ENCODE measurements at places on chromosomes 12 and 14.
A peak's percentile ranks its signal among the peaks of the same experiment; 100 is the strongest.

- no peak for DNase-seq
Observed at GRCh38 chr12:19671695-19672094, 232.4 kb downstream of the AEBP2 start.

- peak; percentile 7 for DNase-seq
Observed at GRCh38 chr12:118061873-118062843, 1.2 kb upstream of the WSB2 start.

GRCh38 chr14:54342806-54343205 is 54.0 kb upstream of the CDKN3 start:
- no peak for DNase-seq

GRCh38 chr12:4829793-4830162 is 79.9 kb upstream of the KCNA1 start:
- DNase-seq = no peak

DNA sequence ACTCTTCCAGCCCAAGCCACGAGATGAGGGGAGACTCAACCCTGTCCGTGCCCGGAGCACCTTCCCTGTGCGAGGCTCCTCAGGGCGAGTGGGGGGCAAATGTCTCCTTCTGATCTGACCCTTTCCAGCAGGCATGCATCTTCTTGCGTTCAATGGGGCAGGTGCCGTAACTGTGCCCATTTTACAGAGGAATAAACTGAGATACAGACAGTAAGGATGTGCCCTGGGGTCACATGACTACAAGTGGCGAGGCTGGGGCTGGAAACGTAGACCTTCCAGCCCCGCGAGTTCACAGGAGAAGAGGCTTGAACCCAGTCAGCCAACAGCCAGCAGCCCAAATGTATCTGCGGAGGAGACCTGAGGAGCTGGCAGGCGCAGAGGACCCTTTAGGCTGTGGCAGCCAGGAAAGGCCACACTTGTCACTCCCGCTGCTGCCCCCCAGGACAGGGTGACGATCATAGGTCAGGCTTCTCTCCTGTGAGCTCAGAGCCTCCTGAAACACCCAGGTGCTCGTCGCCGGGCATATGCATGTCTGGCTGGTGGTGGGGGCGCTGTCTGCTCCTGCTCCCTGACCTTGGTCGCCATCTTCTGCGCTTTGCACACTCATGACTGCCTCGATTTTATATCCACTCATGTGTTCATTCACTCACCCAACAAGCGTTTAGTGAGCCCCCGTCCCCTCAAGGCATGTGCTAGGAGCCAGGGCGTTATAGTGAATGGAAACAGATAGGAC is 41.7 kb downstream of the CCDC88C start:
- DNase-seq = no peak

GRCh38 chr12:46608431-46609272 is 217.1 kb downstream of the SLC38A4 start:
- DNase-seq = no peak

GRCh38 chr12:67045650-67046049 is 223.5 kb upstream of the CAND1 start:
- DNase-seq = no peak

DNA sequence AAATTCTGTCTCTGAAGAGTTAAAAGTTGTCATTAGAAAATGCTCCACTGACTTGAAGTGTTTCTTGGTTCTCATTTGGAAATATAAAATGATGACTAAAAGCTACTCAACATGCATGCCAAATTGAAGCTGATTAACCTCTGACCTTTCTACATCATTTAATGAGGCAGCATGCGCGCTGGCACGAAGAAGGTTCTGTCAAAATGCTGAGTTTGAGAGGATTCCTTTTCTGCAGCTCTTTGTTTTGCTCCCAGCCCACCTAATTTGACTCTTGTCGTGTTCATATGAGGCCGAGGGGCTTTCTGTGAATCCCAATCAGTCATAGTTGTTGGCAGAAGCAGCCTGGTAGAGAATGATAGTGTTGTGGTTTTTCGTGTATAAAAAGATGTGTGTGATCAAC is 153.4 kb downstream of the BRMS1L start:
- no peak for DNase-seq

- no peak for DNase-seq
Observed at GRCh38 chr14:63933711-63934110, 80.9 kb downstream of the SYNE2 start.

- DNase-seq = no peak
Observed at GRCh38 chr12:91056488-91056887, 1.3 kb downstream of the KERA start.

- DNase-seq = no peak
Observed at GRCh38 chr14:58501214-58501816, 73.8 kb downstream of the KIAA0586 start.

GRCh38 chr14:55347040-55347439 is 64.6 kb downstream of the ATG14 start:
- DNase-seq = no peak

All from stimulated activated naive CD4-positive, alpha-beta T cell (primary cell).